ENCODE measurements at places on chromosomes 5 and 9.

GRCh38 chr5:175516933-175517823 lies 38.8 kb downstream of the SFXN1 start:
- DNase-seq = no peak

- no peak for DNase-seq
Observed at GRCh38 chr9:131738293-131739132, 1.4 kb downstream of the RAPGEF1 start.

DNA sequence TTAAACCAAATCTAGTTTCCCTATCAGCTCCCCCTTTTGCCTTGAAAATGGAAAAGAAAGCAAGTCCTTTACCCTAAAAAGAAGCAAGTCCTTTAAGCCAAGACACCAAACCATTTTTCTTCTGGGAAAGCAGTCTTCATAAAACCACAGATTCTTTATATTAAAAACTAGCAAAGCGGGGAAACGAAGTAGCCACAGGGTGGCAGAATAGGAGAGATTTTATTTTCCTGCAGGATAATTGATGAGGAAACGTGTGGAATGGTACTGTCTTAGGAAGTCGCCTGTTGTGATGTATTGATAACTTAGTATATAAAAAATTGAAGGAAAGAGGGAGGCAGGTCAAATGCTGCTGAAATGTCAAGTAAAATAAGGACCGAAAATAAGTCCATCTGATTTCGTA lies 41.1 kb downstream of the ZNF883 start:
- DNase-seq = no peak

DNA sequence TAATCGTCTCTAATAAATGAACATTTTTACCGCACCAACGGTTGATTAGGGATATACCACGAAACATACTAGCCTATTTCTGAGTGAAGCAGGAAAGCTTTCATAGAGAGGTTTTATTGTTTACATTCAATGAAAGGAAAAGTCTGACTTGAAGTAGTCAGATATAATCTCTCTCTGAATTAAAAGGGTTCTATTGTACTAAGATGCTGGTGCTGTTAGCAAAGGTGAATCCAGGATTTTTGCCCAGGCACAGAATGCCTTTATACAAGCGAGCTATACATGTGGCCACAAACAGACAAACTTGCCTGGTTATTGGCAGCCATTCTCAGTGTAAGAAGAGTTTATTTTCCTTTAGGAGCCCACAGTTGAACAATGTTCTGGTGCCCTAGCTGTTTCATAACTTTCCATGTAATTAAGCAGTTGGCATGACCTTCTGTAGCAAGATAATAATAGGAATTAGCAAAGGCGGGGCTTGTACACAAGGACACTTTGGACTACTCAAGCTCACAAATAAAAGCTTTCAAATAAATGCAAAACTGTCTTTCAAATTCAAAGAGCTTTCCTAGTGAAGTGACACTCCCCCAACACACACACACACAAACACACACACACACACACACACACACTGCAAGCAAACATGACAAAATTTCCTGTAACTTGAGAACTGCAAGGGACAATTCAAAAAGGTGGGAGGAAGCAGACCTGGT lies 198.7 kb upstream of the MAP3K1 start:
- no peak for DNase-seq

- no peak for DNase-seq
Observed at GRCh38 chr9:109499631-109500410, 1.7 kb upstream of the PTPN3 start.

GRCh38 chr5:15647251-15647650 lies 147.3 kb downstream of the FBXL7 start:
- DNase-seq = no peak

DNA sequence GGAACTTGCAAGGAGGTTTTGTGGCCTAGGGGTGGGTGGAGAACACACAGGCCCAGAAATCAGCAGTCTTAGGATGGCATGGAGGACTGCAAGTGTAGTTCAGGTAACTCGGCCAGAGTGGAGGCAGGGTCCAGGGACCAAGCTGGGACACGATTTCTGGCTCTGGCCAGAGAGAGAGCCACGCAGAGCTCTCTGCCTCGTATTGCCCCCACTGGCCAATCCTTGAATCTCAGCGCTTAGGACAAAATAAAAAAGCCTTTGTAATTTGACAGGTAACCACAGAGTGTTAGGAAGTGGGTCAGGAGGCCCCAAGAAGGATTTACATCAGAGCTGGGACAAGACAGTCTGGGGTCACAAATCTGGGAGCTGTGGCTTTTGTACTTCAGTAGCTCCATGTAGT lies 11.7 kb downstream of the MAP3K1 start:
- DNase-seq = no peak

- no peak for DNase-seq
Observed at GRCh38 chr9:127162864-127163365, 40.5 kb upstream of the ANGPTL2 start.

DNA sequence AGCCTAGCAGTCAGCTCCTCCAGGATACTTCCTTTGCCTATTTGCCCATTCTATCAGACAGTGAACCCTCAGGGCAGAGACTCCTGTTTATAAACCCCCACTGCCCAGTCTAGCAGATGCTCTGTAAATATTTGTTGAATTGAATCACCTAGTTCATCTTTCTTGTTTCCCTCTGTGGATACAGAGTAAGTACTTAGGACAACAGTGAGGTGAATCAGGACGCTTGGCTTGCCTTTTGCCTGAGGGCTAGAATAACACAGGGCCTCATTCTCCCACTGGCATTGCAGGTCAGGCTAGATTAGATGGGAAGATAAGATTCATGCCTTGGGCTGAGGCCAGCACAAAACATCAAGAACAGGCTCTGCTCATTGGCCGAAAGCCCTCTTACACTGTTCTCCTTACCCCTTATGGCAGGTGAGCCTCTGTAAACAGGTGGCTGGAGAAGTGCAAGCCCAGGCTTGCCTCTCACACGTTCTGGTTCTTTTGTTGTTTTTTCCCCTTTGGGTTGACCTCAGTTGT lies 22.2 kb downstream of the TNFSF8 start:
- peak; percentile 52 for DNase-seq

DNA sequence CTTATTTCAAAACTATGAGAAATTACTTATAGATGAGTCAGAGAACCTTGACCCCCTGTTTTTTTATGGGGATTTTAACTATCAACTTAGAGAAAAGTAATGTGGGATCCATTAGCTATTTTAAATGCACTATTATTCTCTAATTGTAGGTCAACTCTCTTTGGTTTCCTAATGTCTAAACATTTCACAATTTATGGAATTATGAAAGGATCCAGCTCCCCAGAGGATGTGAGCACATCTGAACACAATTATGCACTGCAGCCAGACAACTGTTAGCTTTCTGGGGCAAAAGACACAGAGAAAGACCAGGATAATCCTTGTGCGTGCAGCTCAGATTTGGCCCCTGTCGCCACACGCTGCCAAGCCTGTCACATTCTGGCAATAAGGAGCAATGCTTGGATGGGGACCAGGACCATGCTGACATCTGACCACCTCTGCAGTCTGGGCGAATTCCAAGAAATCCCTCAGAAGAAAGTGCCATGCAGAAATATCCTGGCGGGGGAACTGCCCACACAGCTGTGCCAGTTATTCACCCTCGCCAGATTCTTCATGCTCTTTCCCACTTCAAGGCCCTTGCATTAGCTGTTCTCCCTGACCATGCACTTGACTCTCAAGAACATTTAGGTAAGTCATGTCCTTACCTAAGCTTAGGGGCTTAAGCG lies 22.2 kb upstream of the CMBL start:
- peak; percentile 88 for DNase-seq

GRCh38 chr9:121562301-121562700 lies 62.7 kb upstream of the GGTA1 start:
- DNase-seq = no peak

GRCh38 chr5:175335691-175336090 lies 108.3 kb downstream of the DRD1 start:
- no peak for DNase-seq

DNA sequence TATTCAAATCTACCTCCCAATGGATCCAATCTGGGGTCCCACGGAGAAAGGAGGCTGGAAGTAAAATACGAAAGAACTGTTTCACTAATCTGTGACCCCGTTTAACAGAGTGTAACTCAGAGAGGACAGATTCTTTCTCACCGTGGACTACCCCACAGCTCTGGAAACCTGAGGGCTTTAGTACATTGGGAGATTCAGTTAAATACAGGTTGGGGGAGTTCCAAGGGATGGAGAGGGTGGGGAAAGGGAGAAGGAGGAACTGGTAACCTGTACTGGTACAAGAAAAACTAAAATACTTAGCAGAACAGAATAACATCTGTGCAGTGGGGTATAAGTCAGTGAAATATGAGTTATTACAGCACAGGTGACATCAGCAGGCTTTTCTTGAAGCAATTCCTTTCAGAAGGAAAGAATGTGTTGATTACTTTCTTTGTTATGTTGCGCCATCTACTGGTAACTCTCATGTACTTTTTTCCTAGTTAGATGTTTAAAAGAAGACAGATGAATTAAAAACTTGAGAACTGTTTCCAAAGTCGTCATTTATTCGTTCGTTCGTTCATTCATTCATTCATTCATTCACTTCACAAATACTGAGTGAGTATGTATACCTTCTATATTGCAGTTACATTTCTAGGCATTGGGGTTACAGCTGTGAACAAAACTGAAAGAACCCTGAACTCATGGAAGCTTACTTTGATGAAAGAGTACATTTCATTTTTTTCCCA lies 30.0 kb upstream of the STOM start:
- DNase-seq = peak; percentile 86

- DNase-seq = no peak
Observed at GRCh38 chr9:105890046-105890822, 195.9 kb downstream of the TMEM38B start.

GRCh38 chr9:13942695-13943094 lies 371.2 kb downstream of the NFIB start:
- DNase-seq = peak; percentile 98

- no peak for DNase-seq
Observed at GRCh38 chr5:35004200-35004599, 43.5 kb downstream of the AGXT2 start.

GRCh38 chr9:7164440-7165330 lies 406.9 kb downstream of the KDM4C start:
- DNase-seq = no peak

DNA sequence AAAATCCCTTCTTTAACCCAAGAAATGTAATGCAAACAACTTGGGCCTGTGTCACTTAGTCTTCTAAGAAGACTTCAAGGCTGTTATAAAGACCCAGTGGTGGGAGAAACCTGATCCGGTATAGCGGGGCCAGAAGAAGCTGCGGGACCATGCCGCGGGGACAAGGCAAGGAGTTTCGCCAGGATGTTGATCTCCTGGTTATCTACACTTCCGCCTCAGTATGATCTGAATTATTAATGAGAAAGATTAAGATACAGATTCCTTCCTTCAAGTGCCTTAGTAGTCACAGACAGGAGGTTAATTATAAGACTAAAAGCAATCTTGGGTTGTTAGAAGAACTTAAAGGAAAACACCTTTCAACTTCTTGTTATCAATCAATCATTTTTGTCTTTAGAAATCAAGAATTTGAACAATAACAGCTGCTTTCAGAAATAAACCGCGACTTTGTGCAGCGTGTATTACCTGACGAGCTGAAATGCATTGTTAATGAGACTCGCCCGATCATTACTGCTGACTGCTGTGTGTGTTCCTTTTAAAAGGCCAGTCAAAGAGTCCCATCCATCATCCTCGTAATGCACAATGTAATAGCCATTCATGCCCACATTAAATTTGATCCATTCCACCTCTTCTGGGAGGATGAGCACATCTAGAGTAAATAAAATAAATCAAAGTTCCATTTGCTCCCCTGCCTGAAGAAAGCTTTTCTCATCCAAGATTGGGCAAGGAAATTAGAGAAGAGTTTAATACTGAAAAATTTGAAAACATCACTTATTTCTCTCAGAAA lies 22.2 kb downstream of the ERAP1 start:
- no peak for DNase-seq

DNA sequence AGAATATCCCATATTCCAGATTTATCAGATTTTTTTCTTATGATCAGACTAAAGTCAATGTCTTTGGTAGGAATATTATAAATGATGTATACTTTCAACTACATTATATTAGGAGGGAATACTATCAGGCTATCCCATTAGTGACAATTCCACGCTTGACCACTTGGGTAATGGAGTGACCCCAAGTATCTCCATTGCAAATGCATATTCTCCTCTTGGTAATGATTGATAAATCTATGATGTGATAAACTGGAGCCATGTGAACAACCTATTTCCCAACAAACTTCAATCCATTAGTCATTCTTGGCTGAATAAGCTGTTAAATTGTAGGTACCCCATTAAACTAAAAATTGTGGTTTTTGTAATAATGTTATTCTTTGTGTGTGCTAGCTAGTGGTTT lies 12.2 kb upstream of the MPDZ start:
- no peak for DNase-seq

DNA sequence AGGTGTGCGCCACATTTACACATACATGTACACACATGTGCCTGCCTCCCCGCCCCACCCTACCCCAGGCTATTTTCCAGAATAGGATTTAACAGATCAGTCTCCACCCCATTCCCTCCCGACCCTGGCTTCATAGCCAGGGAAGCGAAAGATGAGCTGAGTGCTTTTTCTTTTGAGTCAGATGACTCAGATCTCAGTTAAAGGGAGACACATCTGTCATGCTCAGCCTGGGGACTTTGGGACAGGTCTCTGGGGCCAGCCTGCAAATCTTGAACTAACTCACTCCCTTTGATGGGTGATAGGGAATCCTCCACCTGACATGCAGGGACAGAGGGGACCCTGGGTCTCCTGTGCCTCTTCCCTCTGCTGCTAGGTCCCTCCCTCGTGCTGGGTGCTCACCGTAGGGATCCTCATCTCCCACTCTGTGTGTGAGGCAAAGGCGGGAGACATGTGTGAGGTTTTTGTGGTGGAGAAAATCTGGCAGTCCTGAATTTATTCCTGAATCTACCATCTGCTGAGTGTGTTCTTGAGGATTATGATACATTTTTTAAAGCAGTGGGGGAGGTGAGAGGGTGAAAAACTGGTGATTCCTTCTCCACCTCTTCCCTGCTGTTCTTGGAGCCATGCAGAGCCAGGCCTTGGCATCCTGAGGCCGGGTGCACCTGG lies 37.7 kb downstream of the NEUROG1 start:
- no peak for DNase-seq

DNA sequence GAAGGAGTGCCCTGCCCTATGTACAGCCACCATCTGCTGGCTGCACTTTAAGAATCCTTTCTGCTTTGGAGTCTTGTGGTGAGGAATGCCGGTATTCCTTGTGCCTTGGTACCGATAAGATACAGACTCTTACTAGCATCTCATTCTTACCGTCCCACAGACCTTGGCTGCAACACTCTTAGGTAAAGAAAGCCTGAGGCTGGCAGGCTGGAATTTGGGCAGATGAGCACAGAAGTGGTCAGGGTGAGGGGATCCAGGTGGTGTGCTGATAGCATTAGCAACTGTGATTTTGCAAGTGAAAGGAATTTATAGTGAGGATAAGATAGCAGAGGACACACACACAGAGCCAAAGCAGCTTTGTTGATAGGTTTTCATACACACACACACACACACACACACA lies 198.1 kb downstream of the ENC1 start:
- no peak for DNase-seq

DNA sequence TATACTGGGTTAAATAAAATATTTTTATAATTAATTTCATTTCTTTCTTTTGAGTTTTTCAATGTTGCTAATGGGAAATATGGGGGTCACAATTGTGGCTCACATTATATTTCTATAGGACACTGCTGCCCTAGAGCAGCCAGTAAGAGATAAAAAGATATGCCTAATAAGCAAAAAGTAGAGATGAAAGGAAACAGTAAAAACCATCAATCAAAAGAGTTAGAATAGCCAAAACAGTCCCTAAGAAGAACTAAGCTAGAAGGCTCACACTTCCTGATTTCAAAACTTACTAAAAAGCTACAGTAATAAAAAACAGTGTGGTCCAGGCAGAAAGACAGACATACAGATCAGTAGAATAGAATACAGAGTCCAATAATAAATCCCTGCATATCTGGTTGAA lies 104.4 kb downstream of the FANCC start:
- no peak for DNase-seq

- peak; percentile 98 for DNase-seq
Observed at GRCh38 chr9:76818271-76818670, 54.0 kb downstream of the PCA3 start.

All from IMR-90 (cell line).